ENCODE measurements at places on chromosomes 2 and 18.

DNA sequence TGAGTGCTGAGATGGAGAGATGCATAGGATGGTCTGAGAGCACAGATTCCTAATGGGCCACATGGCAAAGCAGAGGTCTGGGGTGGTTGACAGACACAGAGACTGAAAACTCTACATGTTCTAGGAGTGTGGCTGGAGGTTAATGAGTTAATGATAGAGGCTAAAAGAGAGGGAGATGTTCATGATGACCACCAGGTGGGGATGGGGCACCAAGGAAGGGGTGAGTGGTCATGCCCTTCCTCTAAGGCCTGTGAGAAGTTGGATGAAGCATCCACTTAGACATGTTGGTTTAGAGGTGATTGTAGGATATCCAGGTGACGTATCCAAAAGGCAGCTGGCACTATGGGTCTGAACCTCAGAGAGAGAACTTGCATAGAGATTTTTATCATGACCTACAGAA, 102.1 kb downstream of the LRP2 start:
- no peak for DNase-seq

GRCh38 chr2:62196278-62196901, 475 bp downstream of the B3GNT2 start:
- DNase-seq: peak; percentile 60

GRCh38 chr2:182887753-182888415, 21.4 kb upstream of the FRZB start:
- DNase-seq: no peak

DNA sequence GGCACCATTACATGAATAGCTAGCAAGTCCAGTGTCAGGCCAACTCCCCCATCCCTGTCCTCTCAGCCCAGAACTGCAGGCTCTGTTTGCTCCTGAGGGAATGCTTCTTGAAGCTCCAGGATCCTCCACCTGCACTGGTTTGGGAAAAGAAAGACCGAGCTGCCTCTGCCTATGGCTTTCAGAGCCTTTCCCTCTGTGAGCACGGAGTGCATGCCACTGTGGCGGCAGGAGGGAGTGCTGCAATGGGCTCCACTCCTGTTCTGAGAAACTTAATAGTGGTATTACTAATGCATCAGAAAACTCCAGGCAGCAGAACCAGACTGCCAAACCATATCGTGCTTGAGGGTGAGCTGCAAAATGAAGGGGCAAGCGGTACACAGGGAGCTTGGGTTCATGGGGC, 271.8 kb downstream of the SRBD1 start:
- DNase-seq: no peak

DNA sequence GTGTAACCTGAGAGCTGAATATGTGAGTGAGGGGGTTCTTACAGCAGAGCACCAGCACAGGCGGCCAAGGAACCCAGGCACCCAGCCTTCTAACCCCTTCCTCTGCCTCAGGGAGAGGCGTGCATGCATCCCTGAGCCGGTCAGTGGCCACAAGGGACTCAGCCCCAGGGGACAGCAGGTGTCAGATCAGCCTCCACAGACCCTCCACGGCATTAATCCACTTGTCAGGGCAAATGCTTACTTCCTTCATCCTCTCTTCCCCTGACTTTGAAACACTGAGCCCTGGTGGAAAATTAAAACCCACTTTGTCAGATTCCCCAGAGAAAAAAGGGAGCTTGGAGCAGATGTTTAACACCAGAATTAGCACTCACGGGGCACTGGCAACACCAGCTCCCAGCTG, 60.5 kb upstream of the SMAD2 start:
- no peak for DNase-seq

- peak; percentile 64 for DNase-seq
These were observed 806 bp downstream of the ZNF407 start for GRCh38 chr18:74598350-74599001.

GRCh38 chr2:234974501-234975385, 22.9 kb downstream of the SH3BP4 start:
- DNase-seq: no peak

GRCh38 chr18:59696311-59697235, 650 bp downstream of the CCBE1 start:
- no peak for DNase-seq

Measured in NCI-H526 (cell line).